EH (cell line): ENCODE measurements at places on chromosomes 1 and 21.

DNA sequence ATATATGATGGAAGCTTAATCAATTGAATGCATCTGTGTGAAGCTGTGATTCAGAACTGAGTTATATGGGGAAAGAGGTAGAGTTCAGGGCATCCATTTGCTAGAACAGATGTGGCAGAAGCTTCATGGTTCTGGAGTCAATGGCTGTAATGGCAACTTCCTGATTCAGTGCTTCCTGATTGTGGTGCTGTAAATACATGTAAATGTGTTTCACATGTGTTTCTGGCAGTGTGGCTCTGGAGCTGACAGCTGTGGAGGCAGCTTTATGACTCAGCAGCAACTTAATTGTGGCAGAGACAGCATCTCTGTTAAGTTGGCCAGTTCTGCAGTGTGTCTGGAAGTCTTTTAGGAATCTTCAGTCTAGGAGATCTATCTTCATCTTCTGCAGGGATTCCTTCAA is 226.6 kb upstream of the ZRANB2 start:
- DNase-seq: peak; percentile 8

DNA sequence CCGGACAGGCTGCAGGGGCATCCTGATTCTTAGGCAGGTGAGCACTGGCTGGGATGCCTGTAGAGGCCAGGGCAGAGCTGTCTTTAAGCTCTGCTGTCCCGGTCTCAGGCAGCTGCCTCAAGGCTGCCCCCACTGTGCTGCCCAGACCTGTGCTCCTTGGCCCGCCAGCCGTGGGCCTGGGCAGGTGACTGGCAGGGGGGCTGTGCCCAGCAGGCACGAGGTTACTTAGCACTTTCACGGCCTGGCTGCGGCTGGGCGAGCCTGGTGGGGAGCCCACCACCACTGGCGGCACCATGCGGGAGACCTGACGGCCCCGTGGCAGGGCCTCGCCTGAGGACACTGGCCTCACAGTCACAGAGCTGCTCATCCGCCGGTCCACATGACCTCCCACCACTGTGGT is 8.2 kb downstream of the CRYBG2 start:
- DNase-seq: no peak

- DNase-seq: no peak
Observed at GRCh38 chr1:7705048-7705907, 65.8 kb upstream of the VAMP3 start.

DNA sequence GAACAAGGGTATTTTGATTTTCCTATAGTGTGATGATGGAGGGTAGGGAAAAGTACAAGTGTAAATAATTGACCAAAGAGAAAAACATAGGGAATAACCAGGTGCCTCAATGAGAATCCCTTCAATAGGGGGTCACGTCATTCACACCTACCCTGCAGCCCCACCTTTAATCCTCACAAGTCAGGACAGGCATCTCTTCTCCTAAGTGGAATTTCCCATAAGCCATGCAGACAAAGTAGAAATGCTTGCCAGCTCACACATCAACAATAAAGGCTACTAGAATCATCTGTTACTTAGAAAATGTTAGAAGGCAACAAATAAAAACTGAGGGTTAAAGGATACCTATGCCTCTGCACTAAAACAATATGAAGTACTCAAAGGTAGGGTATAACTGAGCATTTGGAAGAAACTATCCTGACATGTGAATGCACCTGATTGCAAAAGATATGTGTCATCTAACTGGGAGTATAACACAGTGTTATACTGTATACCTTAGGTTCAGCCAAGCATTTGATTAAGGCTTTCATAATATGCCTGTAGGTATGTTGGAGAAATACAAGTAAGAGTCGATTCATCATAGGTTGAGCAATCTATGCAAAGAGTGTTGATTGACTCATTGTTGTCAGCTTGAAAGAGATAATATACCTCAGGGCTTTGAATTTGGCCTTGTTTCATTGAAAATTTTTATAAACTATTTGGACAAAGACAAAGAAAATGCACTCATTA is 32.4 kb upstream of the ATP1A1 start:
- no peak for DNase-seq

GRCh38 chr21:46436621-46437020 is 22.1 kb upstream of the DIP2A start:
- no peak for DNase-seq

DNA sequence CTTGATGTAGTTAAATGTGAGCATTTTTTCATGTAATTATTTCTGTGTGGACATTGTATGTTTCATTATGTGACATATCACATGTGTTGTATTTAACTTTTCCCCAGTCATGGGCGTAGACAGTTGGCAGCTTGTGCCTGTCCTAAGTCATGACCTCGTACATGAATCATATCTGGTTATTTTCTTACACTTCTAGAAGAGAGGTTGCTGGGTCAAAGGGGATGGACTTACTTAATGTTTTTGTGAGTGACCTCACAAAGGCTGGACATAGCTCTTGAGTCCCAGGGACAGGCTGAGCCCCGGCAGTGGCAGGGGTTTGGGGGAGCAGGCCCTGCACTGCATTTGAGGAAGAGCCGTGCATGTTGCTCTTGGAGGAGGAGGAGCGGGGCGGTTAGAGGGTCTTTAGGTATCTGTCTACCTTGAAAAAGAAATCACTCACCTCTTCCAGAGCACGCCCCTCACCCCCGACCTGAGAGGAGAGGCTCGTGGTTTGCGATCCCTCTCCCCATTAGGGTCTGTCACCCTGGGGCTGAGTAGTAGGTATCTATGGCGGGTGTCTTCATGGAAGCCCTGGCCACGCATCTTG is 16.4 kb downstream of the IFNGR2 start:
- peak; percentile 54 for DNase-seq

GRCh38 chr21:31727181-31727580 is 4.7 kb downstream of the SCAF4 start:
- DNase-seq: peak; percentile 21
